ENCODE measurements at places on chromosomes 3 and 15.

- DNase-seq = no peak
Observed at GRCh38 chr3:192174283-192174682, 553.1 kb downstream of the FGF12 start.

- DNase-seq = no peak
Observed at GRCh38 chr3:13042127-13042701, 31.0 kb downstream of the IQSEC1 start.

- no peak for DNase-seq
Observed at GRCh38 chr3:23811185-23811527, 5.4 kb downstream of the UBE2E1 start.

GRCh38 chr3:53226841-53227407 lies 28.9 kb downstream of the TKT start:
- no peak for DNase-seq

- DNase-seq = no peak
Observed at GRCh38 chr3:65560133-65560532, 478.6 kb downstream of the MAGI1 start.

- DNase-seq = no peak
Observed at GRCh38 chr3:61537366-61537765, 24.0 kb upstream of the PTPRG start.

- no peak for DNase-seq
Observed at GRCh38 chr3:10655105-10655504, 149.7 kb upstream of the ATP2B2 start.

GRCh38 chr3:151035072-151035471 lies 50.4 kb upstream of the MED12L start:
- no peak for DNase-seq

DNA sequence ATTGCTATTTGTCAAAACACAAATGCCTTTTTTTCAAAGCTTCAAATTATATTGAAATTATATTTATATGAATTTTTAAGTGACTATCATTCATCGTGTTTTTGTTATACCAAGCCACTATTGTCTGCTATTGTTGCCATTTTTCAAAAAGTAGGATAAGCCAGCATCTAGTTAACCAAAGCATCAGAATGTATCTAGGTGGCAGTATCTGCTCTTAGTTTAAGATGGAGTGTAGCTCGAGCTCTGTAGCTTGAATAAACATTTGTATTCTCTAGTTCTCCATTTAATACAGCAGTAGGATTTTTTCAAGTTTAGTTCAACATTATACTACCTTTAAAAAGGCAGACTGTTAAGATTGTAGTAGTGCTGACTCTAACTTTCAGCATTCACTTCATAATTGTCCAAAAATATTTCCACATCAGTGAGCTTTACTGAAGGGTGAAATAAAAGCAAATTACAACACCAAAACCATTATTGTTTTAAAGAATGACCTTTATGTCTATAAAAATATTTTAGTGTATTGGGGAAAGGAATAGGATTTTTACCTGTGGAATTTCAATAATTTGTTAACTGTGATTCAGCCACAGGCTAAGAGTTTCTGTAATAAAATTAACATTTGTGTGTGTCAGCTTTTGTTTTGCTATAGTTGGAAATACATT lies 19.6 kb upstream of the C15orf61 start:
- DNase-seq = no peak

- no peak for DNase-seq
Observed at GRCh38 chr15:72339777-72340177, 19.8 kb upstream of the CELF6 start.

GRCh38 chr3:96331341-96331740 lies 483.1 kb upstream of the EPHA6 start:
- no peak for DNase-seq

GRCh38 chr3:62503516-62503915 lies 130.2 kb upstream of the FEZF2 start:
- no peak for DNase-seq

DNA sequence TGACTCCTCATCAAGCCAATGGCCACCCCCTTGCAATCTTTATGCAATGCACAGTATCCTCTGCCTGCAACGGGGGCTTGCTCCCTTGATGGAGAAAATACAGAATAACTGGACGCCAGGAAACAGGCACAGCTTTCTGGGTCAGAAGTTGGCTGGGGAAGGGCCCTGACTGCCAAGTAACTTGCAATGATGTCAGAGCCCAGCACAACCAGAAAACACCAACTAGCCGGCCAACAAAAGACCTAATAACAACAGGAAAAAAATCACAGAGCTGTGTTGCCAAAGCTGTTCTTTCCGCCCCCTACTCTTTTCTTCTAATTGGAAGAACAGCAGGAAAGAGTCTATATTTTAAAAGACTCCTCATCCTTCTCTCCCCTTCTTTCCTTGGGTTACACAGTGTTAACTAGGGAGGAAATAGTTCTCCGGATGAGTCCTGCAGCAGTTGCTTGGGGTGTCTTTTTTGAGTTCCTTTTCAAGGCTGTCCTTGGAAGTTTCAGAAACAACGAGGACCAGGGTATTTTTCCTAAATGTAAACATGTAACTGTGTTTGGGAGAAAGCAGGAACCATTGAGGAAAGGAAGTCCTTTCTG lies 1.4 kb upstream of the SEMA6D start:
- no peak for DNase-seq

- no peak for DNase-seq
Observed at GRCh38 chr3:117165601-117166051, 456.0 kb downstream of the TUSC7 start.

DNA sequence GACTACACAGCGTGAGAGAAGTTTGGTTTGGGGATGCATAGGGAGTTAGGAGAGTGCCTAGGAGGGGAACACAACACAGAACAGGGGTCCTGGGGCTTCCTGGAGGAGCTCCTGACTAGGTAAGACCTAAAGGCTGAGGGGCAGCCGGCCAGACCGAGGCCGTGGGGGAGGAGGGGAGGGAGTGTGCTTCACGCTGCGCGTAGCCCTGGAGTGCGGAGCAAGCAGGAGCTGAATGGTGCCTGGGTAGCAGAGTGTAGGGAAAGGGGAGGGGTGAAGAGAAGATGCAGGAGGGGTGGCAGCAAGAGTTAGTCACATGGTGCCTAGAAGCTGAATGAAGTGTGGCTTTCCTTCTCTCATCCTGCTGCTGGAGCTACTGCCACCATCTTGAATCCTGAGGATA lies 32.4 kb upstream of the HHATL start:
- DNase-seq = no peak

- DNase-seq = no peak
Observed at GRCh38 chr3:156727519-156728205, 53.3 kb downstream of the TIPARP start.

GRCh38 chr3:51799879-51800749 lies 21.1 kb upstream of the IQCF6 start:
- no peak for DNase-seq

DNA sequence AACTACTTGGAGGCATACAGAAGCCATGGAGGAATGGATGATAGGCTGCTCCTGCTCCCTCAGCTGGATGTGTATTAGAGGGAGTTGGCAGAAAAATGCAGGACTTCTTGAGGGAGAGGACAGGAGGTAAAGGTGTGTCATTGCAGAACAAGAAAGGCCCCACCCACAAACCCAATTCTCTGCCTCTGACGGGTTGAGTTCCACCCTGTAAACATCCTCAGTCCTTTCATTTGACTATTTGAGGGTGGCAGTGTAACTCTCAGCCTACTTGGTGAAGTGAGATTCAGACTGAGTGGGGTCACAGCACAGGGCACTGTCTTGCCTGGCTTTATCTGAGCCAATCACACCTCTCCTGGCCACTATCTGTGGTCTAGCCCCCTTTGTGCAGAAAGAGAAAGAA lies at the start of gene TPRG1:
TPRG1 (plus strand) TSS at position 265 of the 400 bp plus-strand sequence. CDS start 35,414 bp downstream, outside the sequence.
- DNase-seq = no peak

DNA sequence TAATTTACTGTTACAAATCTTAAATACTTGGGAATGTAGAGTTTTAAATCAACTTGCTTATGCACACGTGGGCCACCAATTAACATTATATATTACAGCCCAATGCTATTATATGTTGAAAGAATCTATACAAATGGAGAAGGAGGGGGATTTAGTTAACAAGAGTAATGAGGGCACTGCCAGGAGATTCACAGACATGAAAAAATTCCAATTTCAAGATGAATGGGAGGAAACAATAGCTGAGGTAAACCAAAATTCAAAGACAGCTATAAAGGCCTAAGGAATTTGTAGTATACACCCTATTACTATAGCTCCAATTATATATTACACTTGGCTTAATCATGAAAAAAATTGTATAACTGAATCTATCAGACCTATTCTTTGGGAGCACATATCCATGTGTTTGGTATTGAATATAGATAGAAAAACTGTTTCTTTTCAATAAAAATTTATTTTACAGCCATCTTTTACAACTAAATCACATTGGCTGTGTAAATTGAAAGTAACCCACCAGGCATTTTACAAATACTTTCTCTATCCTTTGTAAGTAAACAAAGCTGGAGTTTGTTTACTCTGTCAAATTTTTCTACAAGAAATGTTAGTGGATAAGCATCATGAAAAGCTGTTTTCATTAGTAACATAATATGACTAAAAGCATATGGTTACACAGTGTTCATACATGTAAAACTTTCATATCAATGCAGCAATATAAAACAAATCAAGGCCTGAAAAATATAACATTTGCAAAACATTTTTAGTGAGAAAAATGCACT lies 1045.8 kb downstream of the ROBO1 start:
- no peak for DNase-seq

GRCh38 chr3:12288182-12289129 lies at the start of gene PPARG:
Gene PPARG, plus strand, starts transcription at chr3:12289070. Its CDS starts 90,642 bp downstream, at chr3:12379712.
- no peak for DNase-seq

DNA sequence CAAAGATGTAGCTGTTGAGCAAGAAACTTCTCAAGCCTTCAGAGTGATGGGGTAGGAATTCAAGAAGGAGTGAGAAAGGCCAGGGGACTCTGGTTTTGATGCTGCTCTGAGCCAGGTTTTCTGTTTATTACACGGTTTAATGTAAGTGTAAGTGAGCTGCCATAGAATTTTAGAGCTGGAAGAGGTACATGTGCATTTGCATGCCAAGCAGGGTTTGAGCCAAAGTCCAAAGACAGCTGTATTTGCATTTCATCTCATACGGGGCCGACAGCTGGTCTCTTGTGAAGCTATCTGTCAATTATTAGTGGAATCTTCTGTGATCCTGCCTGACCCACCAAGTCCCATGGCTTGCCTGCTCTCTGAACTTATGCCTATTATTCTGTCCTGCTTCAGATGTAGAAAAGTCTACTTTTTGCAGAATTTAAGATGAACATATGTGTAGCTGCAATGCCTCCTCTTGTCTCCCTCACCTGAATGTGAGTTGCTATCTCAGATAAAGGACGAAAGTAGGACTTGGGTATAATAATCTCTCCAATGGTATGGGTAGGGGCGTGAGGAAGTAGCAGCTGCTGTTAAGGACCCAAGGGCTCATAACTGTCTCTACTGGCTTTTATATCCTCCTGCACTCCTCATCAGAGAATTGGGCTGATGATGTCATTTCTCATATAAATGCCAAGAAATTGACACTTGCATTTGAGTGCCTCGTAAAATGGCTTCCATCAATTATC lies 160.0 kb downstream of the SQOR start:
- DNase-seq = no peak

- DNase-seq = no peak
Observed at GRCh38 chr3:71428841-71429596, 154.5 kb downstream of the FOXP1 start.

- DNase-seq = no peak
Observed at GRCh38 chr15:77352887-77353286, 67.0 kb downstream of the PEAK1 start.

- no peak for DNase-seq
Observed at GRCh38 chr3:86782286-86782685, 208.7 kb downstream of the VGLL3 start.

- DNase-seq = no peak
Observed at GRCh38 chr3:159829539-159830227, 159.0 kb upstream of the IL12A start.

DNA sequence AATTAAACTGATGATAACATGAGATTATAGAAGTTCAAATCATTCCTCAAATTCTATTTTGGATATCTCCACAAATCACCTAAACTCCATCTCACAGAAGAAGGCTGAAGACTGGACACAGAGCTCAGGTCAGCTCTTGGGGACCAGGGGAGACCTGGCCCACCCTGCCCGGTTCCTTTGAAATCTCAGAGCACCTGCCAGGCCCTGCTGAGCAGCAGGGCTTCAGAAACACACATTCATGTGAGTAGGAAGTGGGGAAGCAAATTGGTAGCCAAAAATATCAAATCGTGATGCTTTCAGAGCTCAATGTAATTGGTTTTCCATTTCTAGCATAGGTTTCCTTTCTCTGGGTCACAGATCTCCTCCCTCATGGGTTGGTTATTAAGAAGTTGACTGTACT lies 76.2 kb downstream of the OCA2 start:
- no peak for DNase-seq

- DNase-seq = no peak
Observed at GRCh38 chr3:27384191-27384590, 15.0 kb upstream of the NEK10 start.

GRCh38 chr15:66744610-66745279 lies 42.7 kb downstream of the SMAD6 start:
- DNase-seq = no peak

GRCh38 chr3:107953722-107954121 lies 137.1 kb downstream of the CD47 start:
- DNase-seq = no peak

DNA sequence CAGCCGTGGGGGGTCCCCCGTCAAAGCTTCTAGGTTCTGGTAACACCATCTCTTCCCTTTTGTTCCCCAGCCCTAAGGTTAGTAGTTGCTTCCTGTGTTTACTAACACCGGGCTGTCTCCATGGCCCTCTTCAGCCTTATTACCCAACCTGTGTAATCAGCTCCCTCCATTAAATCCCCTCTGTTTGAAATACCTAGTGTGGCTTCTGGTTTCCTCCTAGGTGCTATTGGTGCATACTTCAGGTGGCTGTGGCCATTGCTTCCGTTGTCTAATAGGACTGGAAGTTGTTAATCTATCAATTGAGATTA lies 35.3 kb downstream of the MOBP start:
- no peak for DNase-seq

- DNase-seq = no peak
Observed at GRCh38 chr3:79928687-79929408, 161.1 kb upstream of the ROBO1 start.

GRCh38 chr15:70190965-70191364 lies 93.2 kb upstream of the TLE3 start:
- DNase-seq = no peak

DNA sequence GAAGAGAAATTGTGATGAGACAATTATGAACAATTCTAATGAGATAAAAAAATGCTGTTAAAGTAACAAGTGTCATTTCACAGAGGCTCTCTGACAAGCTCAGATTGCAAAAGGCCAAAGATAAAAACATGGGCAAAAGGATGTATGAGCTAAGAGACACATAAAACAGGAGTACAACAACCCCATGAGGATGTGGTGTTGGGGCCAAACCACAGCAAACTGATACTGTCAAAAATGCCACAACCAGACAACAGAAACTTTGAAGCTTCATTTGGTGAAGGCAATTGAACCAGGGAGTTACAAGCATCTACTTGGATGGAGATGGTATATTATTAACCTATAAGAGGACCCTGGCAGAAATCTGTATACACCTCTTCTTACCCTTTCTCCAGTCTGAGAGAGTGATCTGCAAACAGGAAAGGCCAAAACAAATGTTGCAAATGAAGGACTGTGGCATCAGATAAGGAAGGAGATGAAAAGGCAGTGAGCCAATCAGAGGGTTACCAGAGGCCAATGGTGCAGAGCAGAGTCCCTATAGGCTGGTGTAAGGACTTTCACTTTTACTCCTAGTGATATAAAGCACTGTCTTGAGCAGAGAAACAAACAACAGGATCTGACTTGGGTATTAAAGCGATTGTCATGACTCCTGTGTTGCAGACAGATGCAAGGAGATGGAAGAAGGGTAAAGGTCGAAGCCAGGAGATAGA lies 659.0 kb downstream of the NTRK3 start:
- DNase-seq = no peak
